ENCODE measurements at places on chromosomes 3 and 15. TPM values are rescaled to one million over a fixed set of nuclear protein-coding genes. Genes with fewer than 3 reads are reported as not detected.

GRIP2 gene
- 19.4 TPM for total RNA-seq

SPTSSB gene
- 0.23 TPM for total RNA-seq

ITPKA gene
- total RNA-seq, result 0.51 TPM

GOLGA6L9 gene
- total RNA-seq, result 2.7 TPM

CCR3 gene
- total RNA-seq, result not detected

CRYGS gene
- total RNA-seq, result 2.3 TPM

NMNAT3 gene
- total RNA-seq, result 23.6 TPM

IL16 gene
- 5.5 TPM for total RNA-seq

POLQ gene
- 0.10 TPM for total RNA-seq

DUOXA1 gene
- total RNA-seq, result 0.40 TPM

GALNT15 gene
- 14.5 TPM for total RNA-seq

XCR1 gene
- total RNA-seq, result 0.18 TPM

TNFAIP8L3 gene
- 27.6 TPM for total RNA-seq

SLC51B gene
- not detected for total RNA-seq

WDR93 gene
- 0.48 TPM for total RNA-seq

GABRA5 gene
- not detected for total RNA-seq

KY gene
- 0.48 TPM for total RNA-seq

MESP1 gene
- total RNA-seq, result 1.3 TPM

ITGA11 gene
- 1.2 TPM for total RNA-seq

IGF1R gene
- 88.4 TPM for total RNA-seq
